Stimulated activated naive CD4-positive, alpha-beta T cell (primary cell): ENCODE measurements at places on chromosomes 3 and 15.

GRCh38 chr15:36584511-36584910 is 5.1 kb downstream of the CDIN1 start:
- DNase-seq: no peak

- no peak for DNase-seq
Measured at GRCh38 chr3:30544812-30545211, 61.6 kb upstream of the TGFBR2 start.

- no peak for DNase-seq
Measured at GRCh38 chr15:58179206-58179605, 41.0 kb downstream of the AQP9 start.

GRCh38 chr15:40513609-40514008 is 42.8 kb downstream of the CHST14 start:
- DNase-seq: no peak

GRCh38 chr15:27426805-27427204 is 455.8 kb downstream of the GABRG3 start:
- no peak for DNase-seq

DNA sequence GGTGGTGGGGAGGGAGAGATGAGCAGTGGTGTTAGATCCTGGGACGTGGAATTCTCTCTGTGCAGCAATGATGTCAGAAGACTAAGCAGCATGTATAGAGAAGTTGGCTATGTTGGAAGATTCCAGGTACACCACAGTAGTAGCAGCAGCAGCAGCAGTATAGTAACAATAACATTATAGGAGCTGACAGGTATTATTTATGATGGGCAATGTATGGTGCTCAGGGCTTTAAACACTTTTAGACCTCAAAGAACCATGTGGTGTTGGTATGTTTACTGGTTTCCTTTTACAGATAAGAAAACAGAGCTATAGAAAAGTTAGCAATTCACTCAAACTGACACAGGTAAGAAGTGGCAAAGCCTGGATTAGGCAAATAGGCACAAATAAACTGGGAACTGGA is 103.9 kb downstream of the CCNL1 start:
- DNase-seq: no peak

- no peak for DNase-seq
Measured at GRCh38 chr15:29812384-29812694, 9.9 kb downstream of the TJP1 start.

DNA sequence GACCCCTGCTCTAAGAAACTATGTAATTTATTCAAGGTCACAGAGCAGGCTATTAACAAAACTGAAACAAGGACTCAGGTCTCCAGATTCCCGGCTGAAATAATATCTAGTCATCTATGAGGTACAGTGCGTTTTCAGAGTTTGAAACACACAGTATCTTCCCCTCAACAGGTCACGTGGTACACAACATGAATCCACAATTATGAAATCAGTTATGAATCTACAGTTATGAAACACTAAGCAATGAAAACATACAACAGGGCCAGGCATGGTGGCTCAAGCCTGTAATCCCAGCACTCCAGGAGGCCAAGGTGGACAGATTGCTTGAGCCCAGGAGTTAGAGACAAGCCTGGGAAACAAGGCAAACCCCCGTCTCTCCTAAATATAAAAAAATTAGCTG is 72.7 kb downstream of the FSIP1 start:
- no peak for DNase-seq

GRCh38 chr15:89805241-89806209 is 9.1 kb downstream of the ANPEP start:
- DNase-seq: no peak

DNA sequence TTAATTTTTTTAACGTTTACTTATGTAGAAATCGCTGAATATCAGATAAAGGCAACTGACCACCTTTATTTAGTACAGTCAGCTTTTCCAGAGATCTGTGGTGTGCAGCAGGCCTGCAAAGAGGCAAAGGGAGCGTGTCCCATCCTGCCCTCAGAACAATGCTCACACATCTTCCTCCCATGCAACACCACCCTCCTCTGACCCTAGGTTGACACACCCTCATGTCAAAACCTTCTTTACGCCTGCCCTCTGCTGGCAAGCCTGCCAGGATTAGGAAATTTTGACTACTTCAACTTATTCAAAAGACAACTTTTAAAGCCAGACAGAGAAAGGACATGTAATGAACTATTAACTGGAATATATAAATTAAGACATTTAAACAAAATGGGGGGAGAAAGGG is 513.7 kb downstream of the FOXP1 start:
- peak; percentile 69 for DNase-seq

GRCh38 chr3:165919284-165919683 is 82.1 kb upstream of the BCHE start:
- no peak for DNase-seq

DNA sequence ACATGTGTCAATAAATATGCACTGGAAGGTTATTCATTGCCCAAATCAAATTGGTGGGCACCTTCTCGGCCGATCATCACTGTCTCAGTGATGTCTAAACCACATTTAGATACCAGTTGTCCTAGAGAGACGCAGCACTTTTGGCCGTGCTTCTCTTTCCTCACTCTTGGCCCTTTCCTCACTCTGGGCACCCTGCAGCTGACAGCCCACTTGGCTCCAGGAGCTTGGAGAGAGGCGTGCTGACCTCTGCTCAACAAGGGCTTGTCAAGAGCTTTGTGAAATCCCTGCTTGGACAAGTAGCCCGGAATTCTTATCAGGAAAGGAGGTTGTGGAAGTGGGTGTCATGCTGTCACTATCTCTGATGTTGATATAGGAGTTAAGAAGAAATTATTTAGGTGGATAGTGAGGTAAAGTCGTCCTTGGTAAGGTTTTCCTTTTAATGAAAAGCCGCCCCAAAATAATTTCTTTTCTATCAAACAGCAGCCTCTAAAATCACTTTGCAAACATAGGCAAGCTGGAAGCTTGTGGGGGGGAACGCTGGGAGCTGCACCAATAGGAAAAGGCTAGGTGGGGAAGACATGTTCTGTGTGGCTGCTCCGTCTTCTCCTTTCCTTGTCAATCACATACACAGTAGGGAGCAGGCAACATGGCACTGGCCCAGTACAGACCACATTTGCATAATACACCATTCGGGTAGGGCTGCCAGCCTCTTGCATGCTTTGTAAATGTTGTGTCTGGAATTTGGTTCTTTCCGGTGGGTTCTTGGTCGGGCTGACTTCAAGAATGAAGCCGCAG is 126.8 kb upstream of the UBE3A start:
- DNase-seq: no peak

DNA sequence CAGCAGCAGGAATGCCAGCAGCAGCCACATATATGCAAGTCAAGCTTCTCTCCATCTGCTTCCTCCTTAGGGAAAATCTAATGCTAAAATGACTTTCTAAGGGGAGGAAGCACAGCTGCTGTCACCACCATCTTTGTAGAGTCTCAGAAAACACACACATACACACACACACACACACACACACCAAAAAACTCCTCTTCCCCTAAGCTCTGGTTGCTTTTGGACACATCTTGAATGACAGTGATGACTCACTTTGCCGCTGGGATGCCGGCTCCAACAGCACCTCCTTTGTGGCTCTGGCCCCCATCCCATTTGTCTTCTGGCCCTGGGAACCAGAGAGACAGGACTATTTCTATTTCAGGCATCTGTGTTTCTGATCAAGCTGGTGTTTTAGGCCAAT is 124.8 kb upstream of the GOLIM4 start:
- DNase-seq: no peak

GRCh38 chr15:34665498-34666116 is 82.2 kb upstream of the GOLGA8B start:
- no peak for DNase-seq

- no peak for DNase-seq
Measured at GRCh38 chr15:101497484-101498034, 8.1 kb upstream of the PCSK6 start.

DNA sequence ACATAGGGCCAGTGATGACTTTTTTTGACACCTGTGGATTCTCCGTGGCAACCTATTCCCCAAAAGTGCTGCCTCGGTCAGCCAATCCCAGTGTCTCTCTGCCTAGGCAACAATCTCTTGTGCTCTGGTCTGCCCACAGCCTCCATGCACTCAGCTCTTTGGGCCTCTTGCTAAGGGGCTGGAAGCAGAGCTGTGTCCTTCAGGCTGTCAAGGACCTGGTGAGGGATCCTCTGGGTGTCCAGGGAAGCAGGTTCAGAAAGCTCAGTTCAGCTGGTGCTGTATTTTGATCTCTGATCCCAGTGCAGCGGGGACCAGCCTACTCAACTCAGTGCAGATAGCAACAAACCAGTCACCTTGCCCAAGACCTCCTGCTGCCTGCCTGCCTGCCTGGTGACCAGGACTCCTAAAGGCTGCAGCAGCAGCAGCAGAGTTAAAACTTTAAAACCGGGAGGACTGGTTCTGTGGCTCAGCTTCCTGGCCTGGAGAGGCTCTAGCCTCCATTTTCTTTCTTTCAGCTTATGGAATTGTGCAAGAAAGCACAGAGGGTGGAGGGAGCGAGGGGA is 6.2 kb downstream of the PAK6 start:
- no peak for DNase-seq

DNA sequence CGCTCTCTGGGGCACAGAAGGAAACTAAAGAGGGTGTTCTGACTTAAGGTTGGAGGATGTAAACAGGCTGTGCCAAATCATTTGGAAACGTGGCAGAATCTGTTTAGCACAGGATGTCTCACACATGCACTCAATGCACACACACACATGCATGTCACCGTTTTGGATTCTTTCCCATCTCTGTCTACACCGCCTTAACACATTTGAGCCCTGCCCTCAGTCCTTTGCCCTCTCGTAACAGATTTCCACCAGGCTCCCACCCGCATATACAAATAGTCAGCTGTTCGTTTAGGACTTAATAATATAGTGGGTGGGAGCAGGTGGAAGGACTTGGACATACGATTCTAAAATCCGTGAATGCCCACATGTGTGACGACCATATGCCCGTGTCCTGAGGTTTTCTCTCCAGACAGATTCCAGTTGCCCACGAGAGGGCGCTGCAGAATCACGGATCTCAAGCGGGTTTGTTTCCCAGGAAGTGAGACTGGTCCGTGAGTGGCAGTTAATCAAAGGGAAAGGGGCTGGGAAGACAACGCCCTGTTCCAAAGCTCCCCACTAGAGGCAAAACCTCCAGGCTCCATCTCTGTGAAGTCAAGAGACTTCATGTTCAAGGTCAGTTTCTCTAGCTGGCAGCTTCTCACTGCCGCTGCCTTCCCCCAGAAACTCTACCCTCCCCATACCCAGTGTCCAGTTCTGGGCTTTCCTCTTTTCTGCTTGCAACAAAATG is 44.5 kb downstream of the NOX5 start:
- peak; percentile 50 for DNase-seq

DNA sequence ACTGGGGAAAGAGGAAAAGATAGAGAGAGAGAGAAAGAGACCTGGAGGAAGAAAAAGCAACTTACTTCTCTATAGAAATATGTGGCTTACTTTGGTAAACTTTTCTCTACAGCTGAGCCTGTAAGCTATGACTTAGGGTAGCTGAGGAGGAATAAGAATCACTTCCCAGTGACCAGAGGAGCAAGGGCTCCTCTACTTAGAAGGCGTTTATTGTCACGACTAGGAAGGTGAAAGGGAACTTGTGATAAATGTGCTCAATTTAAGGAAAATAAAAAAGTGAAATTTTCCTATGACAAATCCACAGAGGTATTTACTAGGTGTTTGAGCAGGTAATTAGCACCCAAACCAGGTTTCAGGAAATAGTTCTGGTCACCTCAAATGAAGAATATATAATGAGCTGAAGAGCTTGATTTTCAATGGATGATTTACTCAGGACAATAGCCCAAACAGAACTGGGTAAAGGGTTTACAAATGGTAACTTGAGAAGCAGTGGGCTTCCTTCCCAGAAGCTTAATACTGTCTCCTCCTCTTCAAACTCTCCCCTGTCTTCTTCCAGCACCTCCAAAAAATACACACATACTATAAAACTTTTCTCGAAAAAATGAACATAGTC is 46.1 kb downstream of the SOX2 start:
- no peak for DNase-seq

DNA sequence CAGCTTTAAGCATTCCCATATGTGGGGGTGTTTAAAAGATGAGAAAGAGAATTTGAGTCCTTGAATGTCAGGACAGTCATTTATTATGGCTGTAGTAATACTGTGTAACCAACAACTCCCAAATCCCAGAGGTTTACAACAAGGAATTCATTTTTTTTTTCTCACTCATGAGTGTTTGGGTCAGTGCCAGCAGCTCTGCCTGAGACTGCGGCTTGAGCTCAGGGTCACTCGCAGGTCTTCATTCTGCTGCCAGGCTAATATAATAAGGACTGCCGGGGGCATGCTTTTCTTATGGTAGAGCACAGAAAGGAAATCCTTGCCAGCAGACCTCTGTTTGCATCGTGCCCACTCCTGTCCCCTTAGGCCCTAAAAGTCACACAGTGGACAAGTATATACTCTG is 277.9 kb upstream of the LMCD1 start:
- DNase-seq: no peak

DNA sequence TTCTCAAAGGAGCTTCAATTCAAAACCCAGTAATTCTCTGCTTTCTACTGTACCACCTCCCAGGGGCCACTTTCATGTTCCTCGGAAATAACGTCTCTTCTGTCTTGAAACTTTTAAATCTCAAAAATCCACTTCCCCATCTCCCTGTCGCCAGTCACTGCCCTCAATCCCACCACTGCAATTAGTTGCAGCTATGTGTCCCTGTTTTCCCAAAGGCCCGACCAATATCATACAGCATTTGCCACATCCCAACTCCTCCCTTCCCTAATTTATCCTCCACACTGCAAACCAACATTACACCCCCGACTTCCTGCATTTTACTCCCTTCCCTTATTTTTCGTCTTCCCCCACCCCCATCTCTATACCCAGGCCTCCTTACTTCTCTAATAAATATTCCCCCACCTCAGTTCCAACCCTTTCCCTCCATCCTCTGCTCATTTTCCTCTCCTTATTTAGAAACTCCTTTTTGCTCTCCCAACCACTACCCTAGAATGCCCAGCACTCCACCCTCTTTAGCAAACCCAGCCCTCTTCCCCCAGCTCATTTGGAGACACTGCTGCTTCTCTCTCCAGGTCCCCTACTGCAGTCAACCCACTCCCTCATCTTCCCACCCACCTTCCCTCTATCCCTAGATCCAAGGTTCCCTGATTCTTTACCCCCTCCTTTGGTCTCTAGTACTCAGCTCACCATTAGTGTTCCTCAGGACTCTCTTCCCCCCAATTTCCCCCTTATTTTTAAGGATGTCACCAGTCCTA is 1.1 kb downstream of the NPTN start:
- no peak for DNase-seq

GRCh38 chr3:124999897-125000435 is 55.8 kb downstream of the HEG1 start:
- DNase-seq: no peak

DNA sequence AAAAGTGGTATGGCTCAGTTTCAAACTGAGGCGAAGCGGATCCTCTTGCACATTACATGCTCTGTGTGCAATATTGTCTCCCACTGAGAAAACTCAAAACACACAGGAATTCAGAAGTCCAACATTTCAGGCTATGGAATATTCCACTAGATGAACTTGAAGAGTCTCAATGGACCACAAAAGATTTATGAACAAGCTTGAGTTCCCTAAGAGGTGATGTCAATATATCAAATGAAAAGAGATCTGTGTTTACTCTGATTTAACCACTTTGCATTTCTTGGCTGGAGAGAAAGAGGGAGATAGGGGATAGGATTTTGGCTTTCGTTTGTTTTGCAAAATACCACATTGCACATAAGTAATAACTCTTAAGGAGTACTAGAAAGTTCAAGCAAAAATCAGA is 20.3 kb downstream of the PDZRN3 start:
- DNase-seq: no peak

GRCh38 chr15:90095521-90095959 is 6.7 kb downstream of the IDH2 start:
- DNase-seq: no peak
